Activated CD4-positive, CD25-positive, alpha-beta regulatory T cell treated with anti-CD3 and anti-CD28 coated beads, Interleukin-2, amount 50 U/mL, for 24 hours (primary cell): ENCODE measurements at places on chromosomes 4 and X.

GRCh38 chr4:57080781-57081650 lies 29.2 kb downstream of the IGFBP7 start:
- ATAC-seq, result no peak

GRCh38 chrX:9316096-9316495 lies 148.8 kb upstream of the TBL1X start:
- no peak for ATAC-seq

- ATAC-seq, result peak; percentile 65
Observed at GRCh38 chr4:39442998-39443397, 15.7 kb downstream of the RPL9 start.

GRCh38 chr4:122635205-122635604 lies 14.3 kb upstream of the IL21 start:
- no peak for ATAC-seq

DNA sequence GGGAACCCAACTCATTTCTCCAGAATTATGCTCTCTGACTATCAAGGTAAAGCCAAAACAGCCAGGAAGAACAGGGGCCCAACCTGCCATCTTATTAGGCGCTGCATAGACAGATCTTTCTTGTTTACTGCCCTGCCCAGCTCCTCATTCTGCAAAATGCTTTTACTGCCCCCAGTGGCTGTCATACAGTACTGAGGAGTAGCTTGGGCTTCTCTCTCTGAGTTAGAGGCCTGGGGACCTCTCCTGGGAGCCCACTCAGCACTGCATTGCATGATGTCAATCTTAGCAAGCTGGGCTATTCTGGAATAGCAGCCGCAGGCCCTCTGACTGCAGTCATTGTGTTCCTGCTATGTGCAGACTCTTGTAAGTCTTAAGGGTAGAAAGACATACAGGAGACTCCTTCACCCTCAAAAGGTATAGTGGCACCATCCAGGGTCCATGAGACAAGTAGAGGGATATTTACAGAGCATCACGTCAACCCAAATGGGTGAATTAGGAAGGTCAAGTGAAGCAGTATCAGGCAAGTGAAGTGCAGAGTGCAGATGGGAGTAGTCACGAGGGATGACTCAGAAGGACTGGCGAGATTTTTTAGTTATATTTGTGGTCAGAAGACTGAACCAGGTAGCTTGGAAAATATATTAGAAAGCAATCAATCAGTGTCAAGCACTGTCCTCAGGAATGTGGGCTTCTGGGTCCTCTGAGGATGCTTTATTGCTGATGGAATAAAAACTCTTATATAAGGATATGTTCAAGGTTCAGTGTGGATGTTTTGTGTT lies 294.1 kb upstream of the SFRP2 start:
- no peak for ATAC-seq

GRCh38 chr4:38177641-38178391 lies 217.6 kb downstream of the PTTG2 start:
- peak; percentile 46 for ATAC-seq

DNA sequence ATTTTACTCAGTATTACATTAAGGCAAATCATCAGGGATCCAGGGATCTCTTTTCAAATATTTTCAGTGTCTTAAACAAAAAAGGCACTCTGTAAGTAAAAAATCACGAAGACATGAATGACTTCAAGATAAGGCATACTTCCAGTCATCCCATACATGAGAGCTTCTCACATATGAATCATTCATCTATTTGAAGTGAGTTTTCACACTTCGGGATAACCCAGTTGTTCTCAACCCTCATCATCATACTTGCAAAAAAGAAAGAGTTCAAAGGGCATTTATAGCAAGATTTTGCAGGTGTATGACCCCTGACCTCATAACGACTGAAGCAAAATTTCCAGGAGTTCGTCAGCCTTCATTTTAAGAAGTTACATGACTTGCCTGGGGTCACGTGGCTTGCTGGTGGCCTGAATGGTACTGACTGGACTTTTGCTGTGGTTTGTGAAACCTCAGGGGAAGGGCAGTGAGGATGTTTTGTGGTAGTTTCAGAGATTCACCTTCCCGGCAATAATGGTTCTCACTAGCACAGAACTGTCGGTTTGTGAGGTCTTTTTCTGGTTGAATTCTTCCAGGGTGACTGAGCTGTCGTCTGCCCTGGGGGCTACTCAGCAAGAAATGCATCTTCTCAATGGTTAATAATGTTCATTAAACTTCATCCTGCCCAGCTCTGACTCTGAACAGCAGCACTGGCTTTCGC lies 115.8 kb upstream of the SHISA3 start:
- peak; percentile 21 for ATAC-seq

DNA sequence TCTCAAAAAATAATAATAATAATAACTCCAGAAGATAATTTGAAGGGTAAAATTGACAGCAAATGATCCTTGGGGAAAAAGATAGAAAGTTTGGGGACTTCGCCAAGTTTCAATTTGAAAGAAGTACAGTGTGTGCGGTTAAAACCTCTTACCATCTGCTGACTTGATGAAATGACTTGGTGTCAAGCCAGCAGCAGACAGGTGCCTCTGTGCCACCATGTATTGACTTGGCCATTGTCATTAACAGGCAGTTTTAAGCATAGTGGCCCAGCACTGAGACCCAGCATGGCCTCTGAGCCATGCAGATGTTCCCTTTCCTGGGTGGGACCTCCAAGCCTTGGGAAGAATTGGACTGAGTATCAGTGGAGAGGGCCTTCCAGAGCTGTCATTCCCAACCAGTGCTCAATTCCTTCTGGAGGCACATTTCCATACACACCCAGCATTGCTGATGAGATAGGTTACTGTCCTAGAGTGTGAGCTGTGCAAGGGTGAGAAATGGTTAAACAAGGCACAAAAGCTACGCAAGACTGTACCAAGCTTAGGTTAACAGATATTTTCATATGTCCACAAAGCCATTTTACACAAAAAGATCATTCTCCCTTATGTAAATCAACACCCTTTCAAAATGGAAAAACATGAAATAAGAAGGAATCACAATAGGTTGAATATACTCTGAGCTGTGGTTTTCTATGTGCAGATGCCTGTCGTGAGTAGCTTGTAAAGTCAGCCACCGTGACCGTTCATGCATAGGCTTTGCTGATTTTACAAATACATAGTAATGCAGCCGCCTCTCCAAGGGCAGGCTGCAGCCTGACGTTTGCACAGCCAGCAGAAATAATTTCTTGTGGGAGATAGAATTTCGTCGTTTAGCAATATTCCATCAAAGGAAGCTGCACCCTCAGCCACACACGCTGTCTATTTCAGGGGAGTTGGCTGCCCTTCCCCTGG lies 59.4 kb upstream of the FBXW7 start:
- ATAC-seq, result no peak

GRCh38 chr4:144449611-144450010 lies 196.3 kb upstream of the HHIP start:
- ATAC-seq, result no peak

DNA sequence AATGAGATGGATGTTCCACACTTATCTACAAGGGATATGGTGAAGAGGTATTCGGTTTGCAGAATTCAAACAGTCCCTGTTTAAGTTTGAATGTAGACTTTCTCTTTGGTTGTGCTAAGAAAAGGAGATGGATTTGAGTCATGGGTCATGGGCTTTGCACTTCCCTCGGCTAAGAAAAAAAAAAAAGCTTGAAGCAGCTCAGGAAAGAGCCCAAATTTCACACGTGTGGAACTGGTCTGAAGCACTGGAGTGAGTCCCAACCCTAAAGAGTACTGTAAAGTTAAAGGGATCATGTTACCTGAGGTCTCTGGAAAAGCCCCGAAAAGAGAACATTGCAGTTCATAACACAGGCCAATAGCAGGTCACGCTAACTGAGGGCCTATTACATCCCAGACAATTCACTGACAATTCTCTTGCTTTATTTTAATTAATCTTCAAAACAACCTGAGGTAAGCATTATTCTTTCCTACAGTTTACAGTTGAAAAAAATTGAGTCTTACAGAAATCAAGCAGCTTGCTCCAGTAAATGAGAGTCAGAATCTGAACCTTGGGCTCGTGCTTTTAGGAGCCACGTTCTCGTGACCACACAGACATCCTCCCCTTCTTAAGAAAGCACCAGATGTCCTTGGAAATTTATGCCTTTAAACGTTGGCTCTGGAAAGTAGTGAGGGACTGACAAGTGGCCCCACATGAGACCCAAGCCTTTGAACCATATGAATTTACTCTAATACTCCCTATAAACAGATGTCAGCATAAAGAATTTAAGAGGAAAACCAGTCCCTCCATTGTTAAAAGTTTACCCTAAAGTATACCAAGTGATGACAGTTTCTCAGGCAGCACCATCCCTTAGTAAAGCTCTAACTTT lies 89.3 kb downstream of the MAD2L1 start:
- ATAC-seq, result no peak

DNA sequence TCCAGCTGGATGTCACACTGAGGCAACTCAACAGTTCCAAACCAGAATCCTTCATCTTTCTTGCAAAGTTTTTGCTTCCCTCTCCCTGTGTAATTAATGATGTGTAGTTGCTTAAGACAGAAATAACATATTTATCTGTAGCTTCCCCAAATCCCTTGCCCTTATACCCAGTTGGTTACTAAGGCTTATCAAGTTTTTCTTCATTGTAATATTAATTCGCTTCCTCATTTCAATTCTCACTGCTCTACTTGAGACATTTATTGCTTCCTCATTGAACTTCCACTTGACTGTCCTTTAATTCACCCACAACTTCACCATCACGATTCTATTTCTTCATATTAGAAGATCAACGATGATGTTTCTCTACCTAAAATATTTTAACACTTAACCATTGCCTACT lies 386.6 kb upstream of the CPEB2 start:
- ATAC-seq, result no peak

DNA sequence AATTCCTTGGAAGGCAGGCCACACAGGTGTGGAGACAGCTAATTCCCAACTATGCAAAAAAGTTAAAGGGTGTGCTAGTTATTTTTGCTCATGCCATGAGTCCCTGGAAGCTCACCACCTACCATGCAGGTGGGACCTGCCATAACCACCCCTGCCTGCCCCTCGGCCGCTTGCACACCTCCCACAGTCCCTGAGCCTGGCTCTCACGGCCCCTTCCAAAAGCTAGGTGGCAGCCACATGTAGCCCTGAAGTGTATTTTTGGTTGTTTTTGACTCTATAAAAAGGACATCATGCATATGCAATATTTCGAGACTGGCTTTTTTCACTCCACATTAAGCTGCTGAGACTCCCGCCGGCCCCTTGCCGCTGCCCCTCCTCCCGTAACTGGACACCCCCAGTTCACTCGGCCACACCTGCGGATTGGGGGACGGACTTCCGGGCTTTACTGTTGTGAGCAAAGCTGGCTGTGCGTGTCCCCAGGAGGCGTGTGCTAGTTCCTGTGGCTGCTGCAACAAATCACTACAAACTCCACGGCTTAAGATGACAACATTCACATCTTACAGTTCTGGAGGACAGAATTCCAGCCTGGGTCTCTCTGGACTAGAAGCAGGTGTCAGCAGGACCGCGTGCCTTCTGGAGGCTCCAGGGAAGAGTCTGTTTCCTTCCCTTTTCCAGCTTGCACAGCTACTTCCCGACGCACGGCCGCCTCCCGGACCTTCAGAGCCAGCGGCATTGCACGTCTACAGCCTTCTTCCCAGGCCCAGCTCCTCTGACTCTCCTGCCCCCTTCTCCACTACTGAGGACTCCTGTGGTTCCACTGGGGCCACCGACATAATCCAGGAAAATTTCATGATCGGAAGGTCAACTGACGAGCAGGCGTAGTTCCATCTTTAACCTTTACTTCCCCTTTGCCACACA lies 24.8 kb downstream of the ZFYVE28 start:
- no peak for ATAC-seq

GRCh38 chr4:53748328-53748772 lies 157.1 kb upstream of the LNX1 start:
- ATAC-seq, result peak; percentile 17

DNA sequence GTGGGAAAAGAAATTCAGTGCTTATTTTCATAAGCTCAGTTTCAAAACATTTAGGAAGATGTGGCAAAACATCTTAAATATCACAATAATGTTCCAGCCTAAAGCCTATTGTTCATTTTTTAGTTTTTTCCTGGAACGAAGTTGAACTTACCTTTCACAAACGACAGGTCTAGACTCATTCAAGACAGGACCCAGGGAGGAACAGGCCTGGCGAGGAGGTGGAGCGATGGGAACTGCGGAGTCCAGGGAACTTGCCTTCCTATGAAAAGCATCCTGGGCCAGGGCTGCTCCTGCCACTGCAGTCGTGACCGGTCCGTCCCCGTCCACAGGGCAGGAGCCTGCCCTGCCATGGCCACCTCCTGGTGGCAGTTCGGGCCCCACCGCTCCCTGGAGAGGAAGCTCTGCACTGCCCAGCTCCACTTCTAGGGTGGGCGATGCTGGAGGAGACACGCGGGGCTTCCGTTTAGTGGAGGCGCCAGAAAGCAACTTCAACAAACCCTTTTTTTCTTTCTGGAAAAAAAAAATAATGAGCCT lies 96.7 kb upstream of the CBR4 start:
- no peak for ATAC-seq

DNA sequence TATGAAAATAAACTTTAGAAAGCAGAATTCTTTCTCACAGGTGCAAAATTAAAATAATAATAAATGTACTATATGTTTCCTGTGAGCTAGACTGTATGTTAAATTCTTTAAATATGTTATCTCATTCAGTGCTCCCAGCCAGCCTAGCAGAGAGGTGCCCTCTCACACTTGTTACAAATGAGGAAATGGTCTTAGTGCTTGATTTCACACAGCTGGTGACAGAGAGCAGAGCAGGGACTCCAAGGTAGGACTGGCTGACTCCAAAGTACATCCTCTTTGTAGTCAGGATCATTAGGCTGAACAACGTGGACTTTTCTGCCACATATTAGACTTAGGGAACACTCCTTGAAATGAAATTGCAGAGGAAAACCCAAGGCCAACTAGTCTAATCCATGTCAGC lies 72.0 kb upstream of the HHIP start:
- ATAC-seq, result no peak

DNA sequence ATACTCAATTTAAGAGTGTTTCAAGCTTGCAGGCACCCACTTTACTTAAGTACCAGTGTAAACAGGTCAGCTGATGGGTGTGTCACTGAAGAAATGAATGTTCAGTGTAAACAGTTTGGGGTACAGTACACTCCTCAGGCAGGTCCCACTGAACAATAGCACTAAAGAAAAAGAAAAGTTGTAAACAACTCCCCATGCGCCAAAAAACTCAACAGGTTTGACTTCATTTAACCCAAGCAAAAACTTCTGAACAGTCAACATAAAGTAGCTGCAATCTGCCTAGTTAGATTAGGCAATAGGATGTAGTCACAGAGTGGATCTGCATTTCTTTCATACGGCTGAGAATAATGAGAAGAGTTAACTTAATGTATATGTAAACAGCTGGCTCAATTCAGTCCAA lies 93.2 kb downstream of the FAM13A start:
- peak; percentile 54 for ATAC-seq

GRCh38 chr4:29390921-29391320 lies 1329.2 kb upstream of the PCDH7 start:
- no peak for ATAC-seq
